NCI-H774 (cell line): ENCODE measurements at places on chromosomes 5 and 9.

GRCh38 chr9:96478829-96479371, 28.9 kb downstream of the HABP4 start:
- no peak for DNase-seq

GRCh38 chr9:82808478-82808877, 254.5 kb downstream of the RASEF start:
- no peak for DNase-seq

DNA sequence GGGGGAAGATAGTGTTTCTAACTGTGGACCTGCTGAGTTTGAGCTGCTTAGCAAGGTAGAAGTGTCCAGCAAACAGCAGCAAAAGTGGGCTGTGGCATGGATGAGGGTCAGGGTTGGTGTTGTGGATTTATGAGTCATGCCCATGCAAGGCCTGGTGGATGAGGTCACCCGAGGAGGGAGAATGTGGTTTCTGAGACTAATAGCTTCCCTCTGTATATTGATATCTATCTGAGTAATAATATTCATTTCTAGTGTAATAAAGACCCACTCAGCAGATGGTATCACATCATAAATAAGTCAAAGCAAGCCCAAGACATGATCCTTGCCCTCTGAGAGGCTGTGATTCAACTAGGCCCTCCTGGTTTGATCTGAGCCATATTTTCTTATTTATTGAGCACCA, 597.8 kb upstream of the CLINT1 start:
- no peak for DNase-seq

- DNase-seq = no peak
Observed at GRCh38 chr5:22958462-22959262, 105.5 kb upstream of the CDH12 start.

DNA sequence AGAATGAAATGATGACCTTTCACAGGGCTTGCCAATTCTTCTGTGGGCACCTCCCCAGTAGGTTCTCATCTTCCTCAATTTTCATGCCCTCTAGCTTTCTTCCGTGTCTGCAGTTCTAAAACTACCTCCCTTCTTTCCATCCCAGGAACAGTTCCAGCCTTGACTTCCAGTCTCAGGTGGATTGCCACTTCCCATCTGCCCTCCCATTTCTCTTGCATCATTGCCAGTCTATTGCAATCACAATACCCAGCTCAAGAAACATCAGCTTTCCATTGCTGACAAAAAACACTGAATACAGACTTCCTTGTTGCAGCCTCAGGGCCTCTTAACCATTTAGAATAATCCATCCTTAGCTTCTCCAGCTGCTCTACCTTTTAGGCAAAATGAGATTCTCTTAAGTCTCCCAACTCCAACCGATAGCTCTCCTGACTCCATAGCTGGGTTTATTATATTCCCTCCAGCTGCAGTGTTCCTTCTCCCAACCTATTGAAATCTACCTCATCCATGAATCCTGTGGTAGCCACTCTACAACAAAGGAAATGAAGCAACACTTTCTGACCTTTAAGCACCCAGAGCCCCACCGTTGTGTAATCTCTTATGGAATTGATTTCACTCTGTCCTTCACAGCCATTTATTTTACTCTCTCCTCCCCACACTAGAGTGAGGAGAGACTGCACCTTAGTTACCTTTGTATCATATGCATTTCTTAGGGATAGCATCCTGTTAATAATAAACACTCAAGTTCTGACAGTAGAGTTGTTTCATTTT, 75.6 kb upstream of the PCA3 start:
- no peak for DNase-seq

GRCh38 chr5:137273511-137273910, 225.6 kb downstream of the SPOCK1 start:
- DNase-seq = no peak

GRCh38 chr5:117379521-117379920, 804.9 kb upstream of the SEMA6A start:
- DNase-seq = no peak

DNA sequence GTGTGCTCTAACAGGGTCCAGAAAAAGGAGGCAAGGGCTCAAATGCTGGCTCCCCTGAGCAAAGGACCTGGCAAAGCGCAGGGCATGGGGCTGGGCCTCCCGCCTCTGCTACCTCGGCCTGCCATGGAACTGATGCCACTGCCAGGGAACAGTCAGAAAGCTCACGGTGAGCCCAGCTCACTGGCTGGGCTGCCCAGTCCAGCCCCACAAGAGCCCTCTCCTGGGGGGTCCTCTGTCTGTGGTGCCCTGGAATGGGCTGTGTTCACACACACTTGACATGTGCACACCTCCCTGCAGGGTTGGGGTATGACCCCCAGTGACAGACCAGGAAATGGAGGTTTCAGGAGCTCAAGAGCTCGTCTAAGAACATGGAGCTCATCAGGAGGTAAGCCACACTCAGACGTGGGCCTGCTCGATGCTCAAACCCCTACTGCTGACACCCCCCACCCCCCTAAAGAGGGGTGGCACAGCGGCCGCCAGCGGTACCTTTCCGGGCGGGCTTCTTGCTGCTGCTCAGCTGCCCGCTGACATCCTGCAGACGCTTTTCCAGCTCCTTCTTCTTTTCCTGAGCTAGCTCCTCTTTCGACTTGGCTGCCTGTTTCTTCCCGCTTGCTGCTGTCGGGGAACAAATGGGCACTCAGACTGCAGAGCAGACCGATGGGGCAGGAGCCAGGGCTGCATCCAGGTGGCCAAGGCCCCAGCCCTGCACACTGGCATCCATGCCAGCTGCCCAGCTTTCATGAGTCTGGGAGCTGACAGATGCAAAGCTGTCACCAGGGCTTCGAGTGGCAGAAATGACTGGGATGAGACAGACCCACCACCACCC, 9.1 kb downstream of the BRD3OS start:
- no peak for DNase-seq

- DNase-seq = no peak
Observed at GRCh38 chr5:113283558-113283957, 151.2 kb downstream of the TSSK1B start.

DNA sequence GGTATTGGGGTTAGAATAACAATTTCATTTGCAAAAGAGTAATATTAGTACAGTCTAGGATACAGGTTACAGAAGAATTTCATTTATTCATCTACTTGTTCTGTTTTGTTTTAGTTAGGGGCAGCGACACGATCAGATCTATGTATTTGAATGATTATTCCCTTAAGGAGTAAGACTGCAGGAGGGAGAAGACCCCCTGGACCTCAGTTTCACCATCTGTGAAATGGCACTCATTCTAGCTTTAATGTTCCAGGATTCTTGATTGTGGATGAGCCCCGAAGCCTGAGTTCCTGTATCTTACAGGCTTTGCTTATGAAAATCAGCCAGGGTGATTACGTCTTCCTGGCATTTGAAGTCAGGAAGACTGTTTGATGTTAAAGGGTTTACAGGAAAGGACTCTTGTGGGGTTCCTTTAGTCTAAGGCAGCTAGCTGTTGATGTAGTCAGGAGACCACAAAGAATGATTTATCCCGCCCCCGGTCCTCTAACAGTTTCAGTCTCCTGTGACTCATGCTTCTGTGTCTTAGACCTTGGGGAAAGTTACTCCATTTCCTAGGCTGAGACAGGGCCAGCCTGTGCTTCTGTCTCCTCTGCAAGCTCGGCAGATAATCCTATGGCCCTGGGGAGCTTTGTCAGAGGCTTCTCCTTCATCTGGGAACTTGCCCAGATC, 11.5 kb downstream of the SMIM3 start:
- DNase-seq = no peak

DNA sequence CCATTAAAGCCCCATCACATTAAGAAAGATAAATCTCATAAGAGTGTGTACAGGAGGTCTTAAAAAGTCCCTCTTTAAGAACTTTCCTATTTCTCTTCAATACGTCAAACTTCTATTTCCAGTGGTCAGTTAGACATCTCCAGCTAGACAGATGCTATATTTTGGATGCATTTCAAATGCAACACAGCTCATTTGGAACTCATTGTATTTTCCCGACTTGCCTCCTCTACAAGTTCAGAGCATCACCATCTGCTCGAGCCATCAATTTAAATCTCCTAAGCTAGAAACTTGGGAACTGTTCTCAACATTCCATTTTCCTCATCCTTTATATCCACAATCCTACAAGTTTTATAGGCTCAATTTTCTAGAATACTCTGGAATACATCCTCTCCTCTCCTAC, 3.2 kb upstream of the UHRF2 start:
- no peak for DNase-seq

DNA sequence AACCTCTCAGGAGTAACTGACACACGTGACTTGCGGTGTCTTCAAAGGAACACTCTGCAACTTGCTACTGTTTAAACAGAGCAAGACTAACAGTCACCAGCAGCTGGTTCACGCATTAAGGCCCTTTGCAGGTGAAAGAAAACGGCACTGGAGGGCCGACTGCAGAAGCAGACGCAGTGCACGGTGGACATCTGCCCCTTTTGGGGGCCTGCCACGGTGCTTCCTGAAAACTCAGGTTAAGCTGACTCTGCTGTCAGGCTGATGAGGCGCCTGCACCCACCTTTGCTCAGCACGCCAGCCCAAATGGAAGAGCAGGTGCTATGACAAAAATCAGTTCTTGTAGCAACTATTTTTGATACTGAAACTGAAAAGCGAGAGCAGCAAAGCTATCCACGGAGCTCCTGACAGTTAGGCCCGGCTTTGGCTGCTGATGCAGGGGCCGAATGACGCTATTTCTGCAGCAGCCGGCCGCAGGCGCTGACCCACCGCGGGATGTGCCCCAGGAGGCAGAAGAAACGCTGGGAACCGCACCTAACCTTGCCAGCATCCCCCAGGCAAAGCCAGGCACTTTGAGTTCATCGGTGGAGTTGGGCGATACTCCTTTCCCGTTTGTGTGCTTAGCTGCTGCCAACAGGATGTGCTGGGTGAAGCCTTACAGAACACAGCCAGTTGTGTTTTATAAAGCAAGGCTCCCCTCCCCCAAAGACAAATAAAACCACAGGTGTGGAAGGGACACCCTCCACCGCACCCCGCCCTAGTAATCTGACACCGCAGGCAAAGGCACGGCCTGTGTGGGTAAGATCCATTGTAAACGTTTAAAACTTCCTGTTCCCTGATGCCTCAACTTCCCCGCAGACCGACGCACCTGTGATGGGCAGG, 21.1 kb upstream of the TERT start:
- DNase-seq = peak; percentile 99

DNA sequence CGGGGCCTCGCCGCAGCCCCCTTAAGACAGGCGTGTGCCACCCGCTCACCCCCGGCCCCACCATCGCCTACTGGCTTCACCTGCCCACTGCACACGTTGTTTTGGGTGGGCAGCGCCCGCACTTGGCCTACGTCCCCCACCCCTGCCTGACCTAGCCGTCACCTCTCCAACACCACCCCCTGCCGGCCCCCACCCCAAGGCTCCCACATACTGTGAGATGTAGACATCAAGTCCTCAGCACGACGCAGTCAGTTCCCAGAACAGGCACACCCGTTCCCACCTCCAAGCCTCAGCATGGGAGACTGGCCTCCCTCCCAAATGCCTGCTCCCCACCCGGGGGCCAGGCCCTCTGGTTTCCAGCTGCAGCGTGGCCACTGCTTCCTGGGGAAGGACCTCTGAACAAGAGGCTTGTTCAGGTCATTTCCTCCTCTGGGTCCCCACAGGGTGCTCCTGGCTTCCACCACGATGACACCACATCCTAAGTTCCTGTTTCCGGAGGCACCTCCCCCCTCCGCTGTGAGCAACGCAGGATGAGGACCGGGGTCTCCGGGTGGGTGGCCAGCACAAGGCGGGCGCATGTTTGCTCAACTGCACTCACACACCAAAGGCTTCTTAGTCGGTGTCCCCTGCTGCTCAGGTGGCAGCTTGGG, 11.3 kb downstream of the DBN1 start:
- no peak for DNase-seq

GRCh38 chr5:65927503-65928321, 1.3 kb downstream of the ERBIN start:
- DNase-seq = no peak

DNA sequence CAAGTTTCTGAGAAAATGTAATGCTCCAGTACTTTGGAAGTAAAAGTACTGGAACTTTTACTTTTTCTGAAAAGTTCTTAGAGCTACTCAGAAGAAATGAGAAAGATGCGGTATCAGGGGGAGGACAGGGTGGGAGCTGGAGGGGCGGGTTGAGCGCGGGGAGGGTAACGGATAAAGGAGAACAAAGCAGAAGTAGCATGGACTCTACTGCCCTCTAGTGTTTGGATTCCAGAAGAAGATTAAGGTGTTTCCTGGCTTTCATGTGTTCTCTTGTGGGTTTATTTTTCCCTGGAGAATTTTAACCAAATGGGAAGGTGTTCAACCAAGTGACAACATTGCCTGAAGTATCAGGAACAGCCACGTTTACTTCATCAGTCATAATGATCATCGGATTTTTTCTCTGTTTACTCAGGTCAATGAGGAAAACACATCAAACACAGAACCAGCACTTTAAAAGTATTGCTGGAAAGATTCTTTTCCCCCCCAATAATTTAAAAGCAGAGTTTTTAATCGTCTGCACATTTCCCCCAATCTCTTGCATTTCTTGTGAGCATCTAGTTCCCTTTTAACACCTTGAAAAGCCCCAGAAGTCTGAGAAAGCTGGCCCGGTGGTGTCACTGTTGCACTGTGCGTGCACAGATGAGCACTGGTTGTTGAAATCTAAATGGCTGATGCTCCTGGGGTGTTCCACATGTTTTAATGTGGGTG, 190.6 kb downstream of the MPDZ start:
- DNase-seq = peak; percentile 70

- no peak for DNase-seq
Observed at GRCh38 chr5:68757006-68757405, 336.8 kb upstream of the SLC30A5 start.

GRCh38 chr9:135515083-135515951, 5.9 kb upstream of the LCN1 start:
- no peak for DNase-seq

DNA sequence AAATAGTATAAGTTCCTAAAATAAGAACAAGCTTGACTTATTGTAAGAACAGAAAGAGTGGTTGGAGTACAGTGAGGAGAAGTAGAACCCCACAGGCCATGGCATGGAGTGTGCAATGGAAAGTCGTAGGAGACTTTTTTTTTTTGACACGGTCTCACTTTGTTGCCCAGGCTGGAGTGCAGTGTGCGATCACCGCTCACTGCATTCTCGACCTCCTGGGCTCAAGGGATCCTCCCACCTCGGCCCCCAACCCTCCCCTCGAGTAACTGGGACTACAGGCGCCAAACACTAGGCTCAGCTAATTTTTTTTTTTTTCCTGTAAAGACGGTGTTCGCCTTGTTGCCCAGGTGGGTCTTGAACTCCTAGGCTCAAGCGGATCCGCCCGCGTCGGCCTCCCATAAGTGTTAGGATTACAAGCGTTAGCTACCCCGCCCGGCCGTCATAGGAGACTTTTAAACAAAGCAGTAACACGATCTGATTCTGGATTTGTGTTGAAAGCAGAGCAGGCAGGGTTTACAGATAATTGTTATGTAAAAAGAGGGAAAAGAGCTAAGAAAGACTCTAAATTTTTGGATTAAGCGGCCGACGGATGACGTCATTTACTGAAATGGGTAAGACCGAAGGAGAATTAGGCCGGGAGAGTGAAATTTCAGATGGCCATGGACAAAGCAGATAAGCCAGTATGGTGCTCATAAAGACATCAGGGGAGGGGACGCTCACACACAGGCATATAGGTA, 752 bp downstream of the TSTD2 start:
- no peak for DNase-seq

DNA sequence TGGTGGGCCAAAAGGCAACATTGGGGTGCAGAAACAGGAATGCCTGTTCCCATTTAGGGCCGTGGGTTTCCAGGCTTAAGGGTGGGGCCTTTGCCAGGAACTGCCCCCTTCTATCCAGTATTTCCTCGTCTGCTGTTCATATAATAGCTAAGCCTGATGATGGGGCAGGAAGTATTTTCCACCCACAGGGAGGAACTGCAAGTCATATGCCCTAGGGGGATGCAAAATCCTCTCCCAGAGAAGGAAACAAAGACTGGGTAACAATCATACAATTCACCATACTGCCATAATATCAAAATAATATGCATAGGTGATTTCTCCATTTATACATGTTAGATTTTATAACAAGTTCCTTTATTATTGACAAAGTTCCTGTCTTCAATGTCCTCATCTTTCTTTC, 20.5 kb upstream of the RPS23 start:
- DNase-seq = no peak
